ENCODE measurements at places on chromosomes 5 and 9.

GRCh38 chr5:32379421-32379820, 65.1 kb downstream of the ZFR start:
- DNase-seq, result no peak

DNA sequence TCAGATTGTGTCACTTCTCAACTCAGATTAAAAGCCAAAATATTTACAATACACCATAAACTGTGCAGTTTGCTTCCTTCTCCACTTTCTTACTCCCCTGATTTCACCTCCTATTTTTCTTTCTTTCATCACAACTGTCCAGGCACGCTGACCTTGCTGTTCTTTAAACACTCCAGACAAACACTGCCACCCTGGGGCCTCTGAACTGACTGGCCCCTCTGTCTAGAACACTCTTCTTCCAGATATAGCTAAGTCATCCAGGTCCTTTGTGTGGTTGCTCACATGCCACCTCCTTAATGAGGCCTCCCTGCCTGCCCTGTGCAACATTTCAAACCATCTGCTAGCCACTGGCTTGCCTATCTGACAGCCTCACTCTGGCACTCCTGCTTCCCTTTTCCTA, 46.6 kb downstream of the ATG10 start:
- peak; percentile 51 for DNase-seq

DNA sequence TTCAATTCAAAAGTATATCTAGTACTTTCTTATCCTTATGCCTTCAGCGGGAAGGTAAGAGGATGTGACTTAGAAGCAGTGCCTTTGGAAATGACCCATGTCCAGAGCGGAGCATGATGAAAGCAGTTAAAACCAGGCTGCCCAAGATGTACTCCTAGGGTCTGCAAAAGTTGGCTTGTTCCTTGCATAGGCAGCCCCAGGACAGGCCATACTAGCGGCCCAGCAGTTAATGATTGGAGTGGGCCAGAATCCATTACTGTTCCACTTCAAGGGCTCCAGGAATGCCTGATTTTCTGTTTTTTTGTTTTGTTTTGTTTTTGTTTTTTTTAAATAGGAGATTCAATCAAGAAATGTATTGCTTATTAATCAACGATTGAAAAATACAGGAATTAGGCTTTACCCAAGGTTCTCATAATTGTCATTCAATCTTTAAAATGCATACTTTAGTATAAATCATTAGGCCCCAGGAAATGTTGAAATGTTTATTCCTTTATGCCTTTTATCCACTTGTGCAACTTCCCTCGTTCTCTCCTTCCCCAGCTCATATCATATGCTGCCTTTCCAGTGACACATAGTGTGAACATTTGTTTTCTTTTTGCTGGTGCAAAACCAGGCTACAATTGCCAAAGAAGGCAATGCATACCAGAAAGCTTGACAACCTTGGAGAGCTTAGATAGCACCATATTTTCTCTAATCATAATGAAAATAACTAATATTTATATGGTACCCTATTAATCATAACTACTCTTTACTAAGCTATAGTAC, 190.8 kb downstream of the ARHGEF28 start:
- DNase-seq, result no peak

DNA sequence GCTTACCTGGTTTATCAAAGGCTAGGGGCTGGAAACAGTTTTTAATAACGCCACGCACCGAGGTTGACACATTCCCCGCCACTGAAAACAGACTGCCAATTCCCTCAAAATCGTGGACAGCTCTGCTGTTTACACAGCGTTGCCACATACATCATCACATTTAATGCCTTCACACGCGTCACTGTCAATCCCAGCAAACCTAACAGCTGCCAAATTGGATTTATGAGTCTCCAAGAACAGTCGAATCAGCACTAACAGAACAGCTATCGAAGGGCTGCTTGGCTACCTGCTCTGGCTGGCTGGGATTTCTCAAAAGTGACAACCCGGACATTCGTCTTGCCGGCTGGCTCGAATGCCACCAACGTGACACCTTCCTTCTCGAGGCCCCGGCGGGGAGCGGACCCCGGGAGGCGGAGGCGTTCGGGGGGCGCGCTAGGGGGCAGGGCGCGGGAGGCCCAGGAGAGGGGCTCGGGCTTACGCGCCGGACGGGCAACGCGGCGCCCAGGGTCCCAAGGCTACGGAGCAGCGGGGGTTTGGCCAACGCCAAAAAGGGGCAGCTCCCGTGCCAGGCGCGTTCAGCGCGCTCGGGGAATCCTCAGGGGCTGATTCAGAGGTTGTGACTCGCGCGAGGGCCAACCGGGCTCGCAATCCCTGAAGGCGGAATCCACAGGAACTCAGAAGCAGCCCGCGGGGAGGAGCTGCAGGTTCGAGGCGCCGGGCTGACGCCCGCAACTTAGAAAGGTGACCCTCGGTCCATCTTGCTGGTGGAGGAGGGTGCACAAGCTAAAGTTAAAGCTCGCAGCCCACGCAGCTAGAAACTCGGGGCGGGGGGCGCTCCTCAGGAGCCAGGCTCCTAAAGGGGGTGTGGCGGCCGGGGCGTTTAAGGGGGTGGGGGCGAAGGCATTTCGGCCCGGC, 1.2 kb downstream of the CDC14B start:
- peak; percentile 25 for DNase-seq

DNA sequence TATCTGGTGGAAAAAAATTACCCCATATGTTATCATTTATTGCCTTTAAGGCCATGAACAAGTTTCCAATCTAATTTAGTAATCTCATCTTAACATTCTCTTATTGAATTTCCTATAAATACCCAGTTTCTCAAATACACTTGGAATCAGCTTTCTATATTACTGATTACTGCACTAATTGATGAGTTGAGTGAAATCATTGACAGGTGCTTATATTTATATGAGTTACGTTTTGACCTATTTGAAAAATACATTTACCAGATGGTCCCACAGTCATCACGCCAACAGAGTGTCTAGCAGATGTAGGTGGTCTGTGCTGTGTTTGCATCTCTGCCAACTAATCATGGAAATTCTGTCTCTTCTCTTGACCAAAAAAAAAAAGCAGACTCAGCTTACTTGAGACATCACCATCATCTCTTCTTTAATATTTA, 307.3 kb upstream of the NREP start:
- no peak for DNase-seq

DNA sequence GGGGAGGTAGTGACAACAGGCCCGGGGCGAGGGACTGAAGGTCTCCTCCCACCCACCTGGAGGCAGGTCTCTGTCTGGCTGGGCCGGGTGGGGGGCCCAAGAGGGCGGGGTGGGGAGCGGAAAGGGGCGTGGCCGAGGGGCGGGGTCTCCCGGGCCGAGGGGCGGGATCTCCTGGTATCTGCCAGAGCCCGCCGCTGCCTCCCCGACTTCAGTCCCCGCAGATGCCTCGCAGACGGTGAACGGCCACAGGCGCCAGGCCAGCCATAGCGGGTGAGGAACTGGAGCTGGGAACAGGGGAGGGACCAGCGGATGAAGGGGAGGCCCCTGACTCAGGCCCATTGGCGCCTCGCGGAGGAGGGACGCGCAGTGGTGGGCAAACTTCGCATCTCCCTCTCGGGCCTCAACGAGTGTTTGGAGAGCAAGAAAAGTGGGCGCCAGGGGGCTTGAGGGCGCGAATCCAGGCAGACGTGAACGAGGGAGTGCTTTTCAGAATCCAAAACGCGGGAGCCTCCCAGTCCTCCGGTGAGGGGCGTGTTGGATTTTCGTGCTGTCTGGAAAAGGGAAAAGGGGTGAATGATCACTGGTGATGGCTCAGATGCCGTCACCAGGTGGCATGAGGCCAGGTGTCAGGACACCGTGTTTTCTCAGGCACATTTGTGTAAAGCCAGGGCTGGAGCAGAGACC, at the start of gene ADGRD2:
ADGRD2 (plus strand) TSS at position 211 of the 684 bp plus-strand sequence. CDS start 1,216 bp downstream, outside the sequence.
- DNase-seq, result peak; percentile 25

DNA sequence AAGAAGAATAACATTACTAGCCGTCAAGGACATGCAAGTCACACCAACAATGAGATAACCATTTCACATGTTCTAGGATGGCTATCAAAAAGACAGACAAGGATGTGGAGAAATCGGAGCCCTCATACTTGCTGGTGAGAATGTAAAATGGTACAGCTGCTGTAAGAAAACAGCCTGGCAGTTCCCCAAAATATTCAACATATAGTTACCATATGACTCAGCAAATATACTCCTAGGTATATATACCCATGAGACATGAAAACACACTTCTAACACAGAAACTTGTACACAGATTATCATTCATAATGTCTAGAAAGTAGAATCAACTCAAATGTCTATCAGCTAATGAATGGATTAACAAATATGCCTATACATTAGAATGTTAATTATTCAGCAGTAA, 105.4 kb upstream of the PCAT7 start:
- no peak for DNase-seq

- DNase-seq, result peak; percentile 14
Observed at GRCh38 chr5:97046270-97046982, 96.0 kb downstream of the LIX1 start.

GRCh38 chr9:38405785-38406184, 13.3 kb downstream of the ALDH1B1 start:
- DNase-seq, result no peak

DNA sequence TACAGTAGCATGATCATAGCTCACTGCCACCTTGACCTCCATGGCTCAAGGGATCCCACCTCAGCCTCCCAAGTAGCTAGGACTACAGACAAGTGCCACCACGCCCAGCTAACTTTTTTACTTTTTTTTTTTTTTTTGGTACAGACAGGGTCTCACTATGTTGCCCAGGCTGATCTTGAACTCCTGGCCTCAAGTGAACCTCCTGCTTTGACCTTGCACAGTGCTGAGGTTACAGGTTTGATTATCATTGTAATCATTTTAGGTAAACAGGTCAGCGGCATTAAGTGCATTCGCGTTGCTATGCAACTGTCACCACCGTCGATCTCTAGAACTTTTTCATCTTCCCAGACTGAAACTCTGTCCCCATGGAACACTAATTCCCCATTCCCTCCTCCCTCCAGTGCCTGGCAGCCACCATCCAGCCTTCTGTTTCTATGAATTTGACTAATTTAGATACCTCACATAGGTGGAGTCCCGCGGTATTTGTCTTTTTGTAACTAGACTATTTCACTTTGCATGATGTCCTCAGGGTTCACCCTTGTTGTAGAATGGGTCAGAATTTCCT, 5.8 kb upstream of the CARD19 start:
- DNase-seq, result no peak

DNA sequence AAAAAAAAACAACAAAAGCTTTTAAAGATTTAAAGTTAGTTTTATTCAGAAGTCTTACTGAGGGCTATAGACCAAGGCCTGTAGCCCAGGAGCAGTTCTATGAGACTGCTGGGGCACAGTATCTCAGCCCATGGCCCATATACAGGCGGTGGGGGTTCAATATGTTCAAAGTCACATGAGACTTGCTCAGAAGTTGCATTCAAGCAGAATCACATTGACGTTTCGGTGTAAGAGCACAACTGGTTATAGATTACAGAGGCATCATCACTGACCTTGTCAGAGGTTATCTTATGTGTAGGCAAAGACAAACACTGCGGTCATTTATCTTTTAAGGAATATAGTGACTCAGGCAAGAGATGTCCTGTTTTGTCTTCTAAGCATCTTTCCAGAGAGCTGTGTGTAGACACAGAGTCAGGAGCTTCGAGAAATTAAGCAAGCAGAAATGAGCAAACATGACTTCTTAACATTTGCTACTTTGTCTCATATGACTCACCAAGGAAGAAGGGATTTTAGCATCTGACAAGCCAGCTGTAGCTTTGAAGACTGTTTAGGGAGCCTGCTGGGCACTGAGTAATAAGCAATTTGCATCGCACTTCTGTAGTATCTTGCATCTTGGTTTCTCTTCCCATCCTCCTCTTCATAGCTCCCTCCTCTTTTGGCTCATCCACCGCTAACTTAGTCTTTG, 12.9 kb upstream of the F2RL1 start:
- DNase-seq, result peak; percentile 33

GRCh38 chr9:35274993-35275392, 113.2 kb downstream of the UNC13B start:
- peak; percentile 20 for DNase-seq

GRCh38 chr5:177376107-177376506, 8.1 kb upstream of the SLC34A1 start:
- no peak for DNase-seq

DNA sequence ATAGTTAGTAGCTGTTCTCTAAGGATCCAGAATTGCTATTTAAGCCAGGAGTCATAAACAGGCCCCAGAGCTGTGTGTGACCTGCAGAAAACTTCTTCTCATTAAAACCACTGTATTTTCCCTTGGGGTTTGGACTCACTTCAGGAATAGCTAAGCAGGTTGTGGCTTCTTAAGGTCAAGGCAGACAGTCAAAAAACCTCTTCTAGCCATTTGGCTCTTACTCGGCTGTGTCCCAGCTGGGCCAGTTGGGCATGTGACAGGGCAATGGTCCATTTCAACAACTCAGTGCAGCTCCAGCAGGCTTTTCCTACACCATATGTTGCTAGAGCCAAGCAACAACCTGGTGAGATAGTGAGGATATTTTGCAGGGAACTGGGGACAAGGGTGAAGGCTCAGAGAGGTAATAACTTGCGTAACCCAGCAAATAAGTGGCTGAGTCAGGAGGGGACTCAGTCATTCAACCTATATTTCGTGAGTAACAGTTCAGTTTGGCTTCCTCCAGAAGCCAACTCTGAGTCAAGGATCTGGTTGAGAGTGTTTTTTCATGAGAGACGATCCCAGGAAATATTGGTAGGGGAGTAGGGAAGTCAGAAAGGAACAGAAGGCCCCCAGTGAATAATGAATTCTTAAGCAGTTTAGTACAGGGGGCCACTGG, 115.4 kb upstream of the PPP2R2B start:
- DNase-seq, result no peak

GRCh38 chr5:126686451-126687126, 85.8 kb downstream of the PHAX start:
- no peak for DNase-seq

- no peak for DNase-seq
Observed at GRCh38 chr9:132283165-132283564, 71.6 kb downstream of the SETX start.

All from erythroblast (primary cell).